ENCODE measurements at places on chromosomes 5 and 9.

DNA sequence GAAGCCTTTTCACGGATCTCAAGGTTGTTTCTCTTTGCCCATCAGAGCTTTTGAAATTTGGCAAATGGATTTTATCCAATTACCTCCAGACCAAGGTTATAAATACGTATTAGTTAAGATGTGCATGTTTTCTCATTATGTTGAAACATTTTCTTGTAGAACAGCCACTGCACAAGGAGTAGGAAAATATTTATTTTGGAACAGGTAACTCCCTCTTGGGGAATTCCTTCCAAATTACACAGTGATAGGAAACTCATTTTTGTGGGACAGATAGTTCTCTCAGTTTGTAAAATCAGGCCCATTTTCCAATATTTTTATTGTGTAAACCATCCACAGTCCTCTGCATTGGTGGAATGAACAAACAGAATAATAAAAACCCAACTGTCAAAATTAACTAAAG, 23.0 kb downstream of the TMEM232 start:
- DNase-seq, result no peak

DNA sequence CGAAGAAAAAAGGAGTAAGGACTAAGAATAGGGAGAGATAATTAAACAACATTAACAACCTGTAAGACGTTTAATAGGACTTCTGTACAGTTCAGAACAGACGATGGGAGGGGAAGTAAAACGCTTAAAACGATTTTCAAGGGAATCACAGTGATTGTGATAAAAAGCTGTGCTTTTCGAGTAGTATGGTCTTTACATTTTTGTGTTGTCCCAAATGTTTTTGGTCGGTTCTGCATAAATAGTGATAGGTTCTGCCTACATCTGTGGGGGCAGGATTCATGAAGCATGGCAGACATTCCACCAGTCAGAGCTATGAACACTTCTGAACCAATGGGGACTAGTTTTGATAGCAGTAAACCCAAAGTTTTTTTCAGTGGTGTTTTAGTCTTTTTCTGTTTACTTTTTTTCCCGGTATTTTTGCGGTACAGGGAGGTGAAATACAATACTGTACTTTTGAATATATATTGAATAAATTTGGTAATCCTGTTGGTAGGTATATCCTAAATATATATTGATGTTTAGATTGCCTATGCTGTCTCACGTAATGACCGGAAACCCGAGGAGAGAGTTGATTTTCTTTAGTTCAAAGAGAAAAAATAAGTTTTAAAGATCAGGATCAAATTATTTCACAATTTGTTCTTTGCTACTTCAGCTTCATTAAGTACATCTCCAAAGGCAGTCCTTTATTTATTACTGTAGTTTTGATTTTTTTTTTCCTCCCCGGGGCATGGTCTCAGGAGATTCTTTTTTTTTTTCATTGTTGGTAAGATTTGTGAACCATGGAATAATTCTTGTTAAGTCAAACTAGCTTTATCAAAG, 1.3 kb downstream of the ERBIN start:
- peak; percentile 69 for DNase-seq

DNA sequence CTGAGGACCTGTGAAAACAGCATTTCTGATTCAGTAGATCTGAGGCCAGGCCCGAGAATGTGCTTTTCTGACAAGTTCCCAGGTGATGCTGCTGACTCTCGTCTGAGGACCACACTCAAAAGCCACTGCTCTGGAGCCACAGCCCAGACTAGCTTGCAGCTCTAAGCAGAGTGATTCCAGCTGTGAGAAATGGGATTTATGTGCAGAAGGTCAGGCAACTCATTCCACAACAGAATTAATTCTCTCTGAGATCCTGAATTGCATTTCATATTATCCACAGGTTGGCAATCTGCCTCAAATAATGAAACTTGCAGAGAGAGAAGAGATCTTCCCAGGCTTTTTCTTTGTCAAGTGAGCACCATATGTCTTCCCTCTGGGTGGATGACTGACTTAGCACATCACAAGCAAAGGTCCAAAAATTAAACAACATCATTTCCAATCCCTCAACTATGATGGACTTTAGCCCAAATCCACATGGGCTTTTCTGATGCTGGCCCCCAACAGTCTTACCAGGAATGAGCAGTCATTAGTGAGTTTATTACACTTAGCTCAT, 140.2 kb downstream of the ALDH1A1 start:
- peak; percentile 33 for DNase-seq

GRCh38 chr5:180035206-180035931, 36.2 kb downstream of the RNF130 start:
- no peak for DNase-seq

- DNase-seq, result peak; percentile 28
Measured at GRCh38 chr5:31270396-31270795, 76.9 kb downstream of the CDH6 start.

DNA sequence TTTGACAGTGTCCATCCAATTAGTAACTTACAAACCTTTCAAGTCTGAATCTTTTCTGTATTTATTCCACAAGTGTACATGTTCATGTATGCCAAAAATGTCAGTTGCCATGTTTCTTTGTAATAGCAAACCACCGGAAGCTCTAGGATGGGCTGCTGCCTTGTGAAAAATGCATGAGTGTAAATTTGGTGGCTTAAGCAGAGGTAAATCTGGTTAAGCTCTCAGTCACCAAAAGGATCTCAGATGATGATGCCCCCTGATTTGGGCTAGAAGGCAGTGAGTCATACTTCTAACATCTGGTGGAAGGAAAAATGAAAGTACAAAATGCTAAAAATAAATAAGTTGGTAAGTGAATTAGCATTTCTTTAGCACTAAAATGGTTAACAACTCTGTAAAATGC, 567.5 kb downstream of the ELAVL2 start:
- no peak for DNase-seq

GRCh38 chr5:74316064-74316603, 324.4 kb downstream of the ENC1 start:
- DNase-seq, result peak; percentile 68

DNA sequence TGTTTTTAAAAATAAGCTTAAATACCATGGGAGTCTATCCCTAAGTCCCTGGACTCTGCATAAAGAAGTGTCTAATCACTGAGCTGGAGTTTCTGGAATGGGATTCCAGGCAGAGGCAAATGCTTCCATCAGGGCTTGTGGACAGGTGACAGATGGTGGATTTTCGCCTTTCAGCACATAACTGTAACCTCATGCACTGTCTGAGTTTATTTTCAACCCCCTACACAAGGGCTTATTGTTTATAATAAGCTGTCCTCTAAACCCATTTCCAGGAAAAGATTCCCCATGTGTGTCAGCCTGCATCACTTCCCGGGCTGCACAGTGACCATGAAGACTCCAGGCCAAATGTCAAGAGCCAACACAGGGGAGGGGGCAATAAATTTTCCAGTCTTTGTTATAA, 264.0 kb downstream of the PIK3R1 start:
- DNase-seq, result peak; percentile 83

DNA sequence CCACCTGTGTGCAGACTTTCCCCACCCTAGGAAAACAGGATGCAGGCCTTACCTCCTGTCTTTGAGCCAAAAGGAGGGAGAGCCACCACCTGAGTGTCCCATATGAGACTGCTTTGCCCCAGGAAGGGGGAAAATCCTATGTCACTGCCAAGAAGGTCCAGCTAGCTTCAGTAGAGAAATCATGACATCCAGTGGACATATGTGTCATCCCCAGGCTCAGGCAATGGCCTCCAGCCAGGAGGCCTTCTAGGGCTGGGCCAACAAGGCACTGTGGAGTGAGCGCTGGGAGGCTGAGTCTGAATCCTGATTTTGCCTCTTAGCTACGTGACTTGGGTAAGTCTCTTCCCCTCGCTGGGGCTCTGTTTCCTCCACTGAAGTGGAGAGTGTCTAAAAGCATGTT, 60.2 kb downstream of the SMIM23 start:
- peak; percentile 75 for DNase-seq

- DNase-seq, result no peak
Measured at GRCh38 chr9:92176800-92177185, 61.6 kb upstream of the SPTLC1 start.

GRCh38 chr9:91833878-91834255, 116.2 kb downstream of the ROR2 start:
- no peak for DNase-seq

- DNase-seq, result no peak
Measured at GRCh38 chr5:151780348-151780747, 8.6 kb downstream of the G3BP1 start.

- DNase-seq, result no peak
Measured at GRCh38 chr9:95769473-95769872, 106.0 kb upstream of the ERCC6L2 start.

GRCh38 chr5:1474183-1474839, 29.1 kb upstream of the SLC6A3 start:
- DNase-seq, result no peak

- DNase-seq, result no peak
Measured at GRCh38 chr5:137269274-137269673, 229.9 kb downstream of the SPOCK1 start.

DNA sequence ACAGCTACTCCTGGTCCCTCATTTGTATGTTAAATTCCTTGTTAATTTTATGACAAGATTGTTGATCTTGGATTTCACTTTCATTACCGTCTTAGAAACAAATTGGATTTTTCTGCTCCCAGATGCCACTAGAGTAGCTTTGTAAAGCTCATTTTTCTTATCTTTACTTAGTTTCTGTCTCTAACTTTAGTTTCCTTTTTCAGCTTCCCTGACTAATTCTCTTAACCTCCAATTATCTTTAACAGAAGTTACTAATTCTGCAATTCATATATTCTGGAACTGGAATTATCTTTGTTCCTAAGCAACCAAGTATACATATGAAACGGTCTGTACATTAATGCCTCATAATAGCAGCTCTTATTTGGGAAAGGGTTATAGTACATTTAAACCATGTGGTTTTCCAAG, 16.7 kb downstream of the ITGA1 start:
- no peak for DNase-seq

DNA sequence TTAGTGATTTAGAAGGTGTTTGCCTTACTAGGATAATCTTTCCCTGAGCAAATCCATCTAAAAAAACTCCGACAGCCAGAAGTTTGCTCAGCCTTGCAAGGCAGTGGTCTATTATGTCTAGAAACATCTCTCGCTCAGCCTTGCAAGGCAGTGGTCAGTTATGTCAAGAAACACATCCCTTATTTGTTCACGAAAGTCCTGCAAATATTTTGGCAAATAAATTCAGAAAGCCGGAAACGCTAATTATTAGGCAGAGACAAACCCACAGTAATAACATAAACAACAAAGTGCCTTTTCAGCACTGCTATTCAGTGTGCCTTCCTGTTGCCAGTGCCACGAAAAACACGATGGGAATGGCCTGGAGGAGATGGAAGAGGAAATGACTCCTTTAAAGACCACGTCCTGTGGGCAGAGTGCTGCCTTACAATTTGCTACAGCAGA, 184.5 kb downstream of the GNAQ start:
- no peak for DNase-seq

- DNase-seq, result no peak
Measured at GRCh38 chr9:77402286-77402685, 225.0 kb downstream of the VPS13A start.

DNA sequence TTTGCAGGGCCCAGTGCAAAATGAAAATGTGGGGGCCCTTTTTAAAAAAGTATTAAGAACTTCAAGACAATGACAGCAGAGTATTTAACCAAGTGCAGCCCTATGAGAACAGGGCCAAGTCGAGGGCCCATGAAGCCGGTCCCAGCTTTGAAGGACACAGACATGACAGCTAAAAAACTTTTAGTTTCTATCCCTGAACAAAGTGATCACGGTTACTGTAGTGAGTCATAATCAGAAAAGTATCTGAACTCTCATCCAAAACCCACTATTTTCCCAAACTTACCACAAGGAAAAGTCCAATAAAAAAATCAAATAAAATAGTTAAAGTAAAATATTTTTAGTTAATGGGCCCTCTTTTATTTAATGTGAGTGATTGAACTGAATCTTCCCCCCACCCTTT, 126.0 kb downstream of the MEF2C start:
- no peak for DNase-seq

DNA sequence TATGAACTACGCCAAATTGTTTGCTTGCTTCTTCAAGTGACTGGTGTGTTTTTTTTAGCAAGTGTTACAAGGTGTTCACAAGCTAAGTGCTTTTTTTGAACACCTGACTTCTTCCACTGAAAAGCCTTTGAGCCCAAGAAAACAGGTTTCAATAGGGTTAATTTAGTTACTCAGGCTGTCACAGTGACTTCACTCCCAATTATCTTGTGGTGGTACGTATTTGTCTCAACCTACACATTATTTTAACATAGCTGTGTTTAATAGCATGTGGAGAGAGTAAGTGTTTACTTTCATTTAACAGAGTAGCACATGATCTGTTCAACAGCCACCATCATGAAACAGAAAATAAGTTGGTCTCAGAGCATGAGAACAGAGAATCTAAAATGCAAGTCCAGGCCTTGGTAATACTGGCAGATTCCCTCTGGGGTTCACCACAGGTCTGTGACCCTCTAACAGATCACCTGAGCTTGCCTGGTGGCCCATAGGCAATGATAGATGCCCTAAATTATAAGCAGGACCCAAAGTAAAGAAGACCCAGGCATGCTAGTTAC, 267.7 kb upstream of the SMARCA2 start:
- DNase-seq, result no peak

DNA sequence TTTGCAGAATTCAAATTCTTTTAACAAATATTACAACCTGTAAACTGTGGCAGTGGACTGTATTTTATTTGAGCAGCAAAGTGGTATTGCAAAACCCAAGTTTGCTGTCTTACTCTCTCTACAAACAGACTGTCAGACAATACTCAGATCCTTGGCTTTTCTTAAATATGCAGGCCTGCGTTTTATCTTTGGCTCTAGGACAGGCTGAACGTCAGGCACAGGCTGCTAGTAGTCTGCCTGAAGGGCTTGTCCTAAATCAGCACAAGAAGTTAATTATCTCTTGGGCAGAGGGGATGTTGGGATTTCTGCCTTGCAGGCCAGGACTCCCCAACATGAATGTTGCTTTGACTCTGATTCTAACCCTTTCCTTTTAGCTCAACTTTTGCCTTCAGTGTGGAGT, 147.5 kb downstream of the SLIT3 start:
- peak; percentile 77 for DNase-seq

- DNase-seq, result no peak
Measured at GRCh38 chr5:168696611-168697010, 117.4 kb upstream of the PANK3 start.

DNA sequence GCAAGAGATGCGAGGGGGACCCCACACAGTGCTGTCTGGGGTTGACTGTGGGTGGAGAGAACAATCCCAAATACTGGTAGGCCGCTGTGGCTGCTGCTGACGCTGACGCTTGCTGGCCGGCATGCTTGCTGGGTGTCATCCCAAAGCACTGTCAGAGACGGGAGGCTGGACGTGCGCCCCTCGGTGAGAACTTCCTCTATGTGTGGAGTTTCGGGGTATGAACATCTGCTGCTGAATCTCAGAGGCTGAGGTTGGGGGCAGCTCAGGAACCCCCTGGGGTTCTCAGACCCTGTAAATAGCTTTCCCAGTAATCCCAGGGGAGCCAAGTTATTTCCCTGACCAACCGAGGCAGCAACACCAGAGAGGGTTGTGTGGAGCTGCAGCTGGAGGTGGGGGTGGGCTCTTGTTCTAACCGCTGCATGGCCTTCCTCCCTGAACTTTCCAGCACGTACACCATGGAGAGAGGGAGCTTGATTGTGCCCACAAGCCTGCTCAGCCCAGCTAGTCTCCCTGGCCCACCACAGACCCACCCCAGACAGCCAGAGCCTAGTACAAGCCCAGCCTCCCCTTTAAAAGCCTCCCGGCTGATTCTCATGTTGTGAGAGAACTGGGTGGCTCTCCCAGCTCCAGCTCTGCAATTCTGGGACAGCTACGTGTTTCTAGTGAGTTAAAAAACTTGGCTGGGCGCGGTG, 21.8 kb upstream of the SLC12A7 start:
- peak; percentile 38 for DNase-seq

- no peak for DNase-seq
Measured at GRCh38 chr9:86075132-86076109, 23.9 kb downstream of the GOLM1 start.
